Right ventricle myocardium superior (tissue), 1 donor: ENCODE measurements at places on chromosomes 7 and 10. TPM values are rescaled to one million over a fixed set of nuclear protein-coding genes. Genes with fewer than 3 reads are reported as not detected.

The CYP2E1 gene
- 1.00 TPM for total RNA-seq

The MACC1 gene
- total RNA-seq: 0.19 TPM

The CAMK2B gene
- 87.2 TPM for total RNA-seq

The FAM25G gene
- total RNA-seq: not detected

The LRWD1 gene
- total RNA-seq: 9.7 TPM

The KIF11 gene
- total RNA-seq: 0.78 TPM

The INHBA gene
- 1.9 TPM for total RNA-seq

The SEMA4G gene
- 0.86 TPM for total RNA-seq

The GNAT3 gene
- not detected for total RNA-seq

The ZWINT gene
- total RNA-seq: 2.0 TPM

The EBLN1 gene
- not detected for total RNA-seq

The CELF2 gene
- 67.7 TPM for total RNA-seq

The ORAI2 gene
- total RNA-seq: 4.3 TPM

The SLC25A13 gene
- total RNA-seq: 11.6 TPM

The PAPOLB gene
- total RNA-seq: 0.05 TPM

The CALHM3 gene
- total RNA-seq: not detected

The VSTM4 gene
- total RNA-seq: 22.4 TPM

The TMEM213 gene
- total RNA-seq: not detected

The TDRD1 gene
- total RNA-seq: 5.8 TPM

The IDI2 gene
- 0.16 TPM for total RNA-seq

The CCDC172 gene
- total RNA-seq: not detected

The UTF1 gene
- total RNA-seq: not detected

The NPY4R2 gene
- not detected for total RNA-seq

The PITX3 gene
- total RNA-seq: 3.4 TPM

The INSYN2A gene
- total RNA-seq: 0.05 TPM

The UCMA gene
- not detected for total RNA-seq

The CEP55 gene
- total RNA-seq: 0.59 TPM

The VPS37D gene
- total RNA-seq: 2.7 TPM
